ENCODE measurements at places on chromosomes 6 and 20.

DNA sequence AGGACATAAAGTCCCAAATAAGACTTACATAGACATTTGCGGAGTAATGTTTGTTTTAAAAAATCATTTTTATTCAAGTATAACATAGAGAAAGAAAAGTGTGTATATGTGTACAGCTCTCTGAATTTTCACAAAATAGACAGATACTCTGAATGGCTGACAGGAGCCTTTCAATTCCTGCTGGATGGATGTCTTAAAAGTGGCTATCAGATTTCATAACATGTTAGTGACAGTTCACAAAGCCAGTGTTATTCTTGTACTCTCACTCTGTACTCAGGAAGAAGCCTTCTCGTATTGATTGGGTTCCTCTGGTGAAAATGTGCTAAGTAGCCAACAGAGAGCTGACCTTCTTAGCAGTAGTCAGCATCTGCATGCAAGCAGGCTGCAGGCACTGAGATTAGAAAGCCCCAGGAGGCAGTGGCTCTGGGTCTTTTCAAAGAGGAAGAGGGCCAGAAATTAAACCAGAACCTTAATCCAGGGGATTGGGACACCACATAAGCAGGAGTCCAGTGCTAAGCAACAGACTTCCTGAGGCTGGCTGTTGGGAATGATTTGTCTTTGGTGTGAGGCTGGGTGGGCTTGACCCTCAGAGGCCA, 19.7 kb downstream of the SLC17A4 start:
- no peak for DNase-seq

GRCh38 chr20:45052698-45053429, 48.1 kb downstream of the KCNS1 start:
- DNase-seq = peak; percentile 75

DNA sequence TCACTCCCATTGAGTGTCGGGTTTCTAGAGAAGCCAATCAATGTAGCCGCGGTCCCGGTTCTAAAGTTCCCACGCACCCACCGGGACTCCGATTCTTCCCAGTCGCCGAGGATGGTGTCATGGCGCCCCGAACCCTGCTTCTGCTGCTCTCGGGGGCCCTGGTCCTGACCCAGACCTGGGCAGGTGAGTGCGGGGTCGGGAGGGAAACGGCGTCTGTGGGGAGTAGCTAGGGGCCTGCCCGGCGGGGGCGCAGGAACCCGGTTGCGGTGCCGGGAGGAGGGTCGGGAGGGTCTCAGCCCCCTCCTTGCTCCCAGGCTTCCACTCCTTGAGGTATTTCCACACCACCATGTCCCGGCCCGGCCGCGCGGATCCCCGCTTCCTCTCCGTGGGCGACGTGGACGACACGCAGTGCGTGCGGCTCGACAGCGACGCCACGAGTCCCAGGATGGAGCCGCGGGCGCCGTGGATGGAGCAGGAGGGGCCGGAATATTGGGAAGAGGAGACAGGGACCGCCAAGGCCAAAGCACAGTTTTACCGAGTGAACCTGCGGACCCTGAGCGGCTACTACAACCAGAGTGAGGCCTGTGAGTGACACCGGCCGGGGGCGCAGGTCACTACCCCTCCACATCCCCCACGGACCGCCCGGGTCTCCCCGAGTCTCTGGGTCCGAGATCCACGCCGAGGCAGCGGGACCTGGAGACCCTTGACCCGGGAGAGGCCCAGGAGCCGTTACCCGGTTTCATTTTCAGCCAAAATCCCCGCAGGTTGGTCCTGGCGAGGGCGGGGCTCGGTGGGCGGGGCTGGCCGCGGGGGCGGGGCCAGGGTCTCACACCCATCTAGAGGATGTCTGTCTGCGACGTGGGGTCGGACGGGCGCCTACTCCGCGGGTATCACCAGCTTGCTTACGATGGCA, 35.2 kb upstream of the HLA-G start:
- DNase-seq = no peak

GRCh38 chr20:258963-259362, 1.4 kb downstream of the DEFB132 start:
- DNase-seq = peak; percentile 27

DNA sequence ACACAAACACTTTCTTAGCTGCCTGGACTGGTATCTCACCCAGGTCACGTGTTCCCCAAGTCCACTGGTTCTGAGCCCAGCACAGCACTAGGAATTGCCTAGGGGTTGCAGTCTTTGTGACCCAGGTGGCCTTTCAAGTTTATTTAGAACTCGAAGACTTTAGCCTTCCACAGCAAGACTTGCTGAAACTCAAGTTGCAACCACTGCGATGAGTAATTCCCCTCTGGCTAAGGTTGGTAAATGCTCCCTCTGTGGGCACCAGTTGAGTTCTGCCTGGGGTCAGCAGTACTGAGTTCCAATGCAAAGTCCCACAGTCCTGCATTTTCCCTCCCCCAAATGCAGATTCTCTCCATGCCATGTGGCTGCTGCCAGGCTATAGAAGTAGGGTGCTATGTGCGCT, 77.6 kb upstream of the MOCS1 start:
- no peak for DNase-seq

- DNase-seq = no peak
Observed at GRCh38 chr6:102300350-102300749, 906.8 kb downstream of the GRIK2 start.

DNA sequence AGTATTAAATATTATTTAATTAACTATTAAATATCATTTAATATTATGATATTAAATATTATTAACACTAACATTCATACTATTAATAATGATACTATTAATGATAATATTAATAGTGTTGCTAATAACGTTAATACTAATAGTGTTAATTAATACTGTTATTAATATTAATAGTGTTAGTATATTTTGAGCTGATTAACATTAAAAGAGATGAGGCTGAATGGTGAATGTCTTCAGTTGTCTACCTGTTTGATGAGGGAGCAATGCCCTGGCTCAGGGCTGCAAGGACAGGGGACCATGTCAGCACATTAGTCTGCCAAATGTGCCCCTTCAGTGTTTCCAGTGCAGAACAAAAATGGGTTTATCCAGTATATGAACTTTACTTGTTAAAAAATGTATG, 96.6 kb upstream of the PLEKHG1 start:
- no peak for DNase-seq

GRCh38 chr20:8334641-8335040, 202.6 kb downstream of the PLCB1 start:
- no peak for DNase-seq

- DNase-seq = no peak
Observed at GRCh38 chr20:20289331-20289730, 78.6 kb upstream of the INSM1 start.

- peak; percentile 41 for DNase-seq
Observed at GRCh38 chr6:132937466-132937906, 123.1 kb downstream of the RPS12 start.

DNA sequence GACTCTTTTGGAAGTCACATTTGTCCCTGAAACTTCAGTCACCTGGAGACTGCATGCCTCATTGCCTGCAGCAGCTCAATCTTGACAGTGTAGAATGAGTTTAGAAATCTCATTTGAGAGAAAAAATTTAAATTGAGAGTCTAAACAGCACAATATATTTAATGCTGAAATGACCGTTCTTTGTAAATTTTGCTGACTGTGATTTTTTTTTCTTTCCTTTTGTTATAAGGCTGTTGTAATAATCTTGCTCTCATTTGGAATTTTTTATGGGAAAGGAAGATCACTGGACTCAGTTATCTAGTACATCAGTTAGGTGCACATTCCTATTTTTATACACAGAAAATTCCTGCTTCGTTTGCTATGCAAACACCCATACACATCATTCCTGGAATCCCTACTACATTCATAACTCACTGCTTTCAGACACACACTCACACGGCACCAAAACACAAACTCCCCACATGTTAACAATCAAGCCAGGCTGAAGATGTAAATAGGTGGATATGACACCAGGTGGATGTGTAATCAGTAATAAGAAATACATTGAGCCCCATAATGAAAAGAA, 43.8 kb downstream of the PTCHD4 start:
- DNase-seq = no peak

DNA sequence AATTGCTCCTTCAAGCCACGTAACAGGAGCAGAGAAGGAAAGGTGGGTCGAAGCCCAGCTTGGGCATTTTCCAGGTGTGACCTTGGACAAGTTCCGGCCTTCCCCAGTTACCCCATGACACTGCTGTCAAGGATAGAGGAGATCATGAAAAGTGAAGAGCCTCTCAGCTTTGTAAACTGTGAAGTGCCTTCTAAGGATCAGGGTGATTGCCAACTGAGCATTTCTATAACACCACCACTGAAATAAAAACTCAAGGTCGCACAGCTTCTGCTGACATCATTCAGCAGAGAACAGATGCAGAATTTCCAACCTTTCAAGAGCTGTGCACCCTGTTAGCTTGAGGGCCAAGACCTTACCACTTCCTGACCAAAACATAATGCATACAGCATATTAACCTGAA, 24.0 kb upstream of the ZMYND8 start:
- no peak for DNase-seq

GRCh38 chr6:119205911-119206618, 127.6 kb upstream of the FAM184A start:
- no peak for DNase-seq

GRCh38 chr6:112439010-112439409, 91.9 kb downstream of the RFPL4B start:
- no peak for DNase-seq

DNA sequence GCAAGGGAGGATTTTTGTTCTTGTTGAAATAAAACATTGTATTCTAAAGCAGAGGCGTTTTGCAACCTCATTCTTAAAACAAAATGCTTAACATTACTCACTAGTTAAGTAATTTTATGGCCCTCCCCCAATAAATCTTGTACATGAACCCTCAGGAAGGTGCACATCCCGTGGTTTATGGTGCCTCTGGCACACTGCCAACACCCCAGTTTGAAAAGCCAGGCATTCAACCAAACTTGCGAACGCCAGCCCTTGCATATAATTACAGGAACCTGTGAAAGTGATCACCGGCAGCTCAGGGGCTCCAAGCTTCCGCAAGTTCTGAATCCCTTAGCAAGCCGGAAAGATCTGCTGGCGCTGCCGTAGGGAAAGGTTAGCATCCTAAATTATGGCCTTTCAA, 1109.0 kb upstream of the FLRT3 start:
- DNase-seq = no peak

- DNase-seq = no peak
Observed at GRCh38 chr20:17955302-17955701, 13.3 kb downstream of the SNX5 start.

DNA sequence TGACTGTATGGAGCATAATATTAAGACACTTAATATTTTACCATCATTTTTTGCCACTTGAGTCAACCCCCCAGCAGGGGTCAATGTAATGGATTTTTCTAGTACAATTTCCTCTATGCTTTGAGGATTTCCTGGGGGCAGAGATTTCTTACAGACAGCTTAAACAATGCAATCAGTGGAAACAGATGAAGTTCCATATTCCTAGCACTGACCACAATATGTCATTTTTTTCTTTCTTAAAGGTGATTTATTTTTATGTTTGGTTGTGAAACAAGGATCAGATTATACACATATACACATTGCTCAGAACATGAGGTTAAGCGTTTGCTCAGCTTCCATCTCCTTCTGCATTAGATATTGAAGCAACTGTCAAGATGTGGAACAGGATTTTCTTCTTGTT, 82.0 kb upstream of the ID4 start:
- DNase-seq = no peak

GRCh38 chr6:53945765-53946407, 151.1 kb downstream of the LRRC1 start:
- DNase-seq = no peak

DNA sequence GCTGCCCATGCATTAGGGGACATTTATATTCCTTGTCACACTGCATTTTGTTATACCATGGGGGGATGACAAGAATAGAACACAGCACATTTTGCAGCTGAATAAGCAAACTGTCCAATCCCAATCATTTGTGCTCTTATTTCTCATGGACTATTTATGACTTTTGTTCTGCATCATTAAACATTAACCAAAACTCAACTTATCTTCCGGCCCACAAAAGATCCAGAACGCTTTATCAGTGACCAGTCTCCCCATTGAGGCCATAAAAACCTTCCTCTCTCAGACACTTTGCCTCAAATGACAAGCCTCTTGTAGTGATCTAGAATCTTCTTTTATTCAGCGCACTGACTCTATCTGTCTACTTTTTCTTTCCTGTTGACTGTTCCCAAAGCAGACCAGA, 28.4 kb upstream of the FOXQ1 start:
- DNase-seq = no peak

- DNase-seq = peak; percentile 6
Observed at GRCh38 chr6:27237089-27237803, 10.3 kb upstream of the PRSS16 start.

- DNase-seq = no peak
Observed at GRCh38 chr6:114785235-114786127, 442.7 kb upstream of the HS3ST5 start.

- DNase-seq = no peak
Observed at GRCh38 chr6:37432590-37432915, 468 bp upstream of the CMTR1 start.

DNA sequence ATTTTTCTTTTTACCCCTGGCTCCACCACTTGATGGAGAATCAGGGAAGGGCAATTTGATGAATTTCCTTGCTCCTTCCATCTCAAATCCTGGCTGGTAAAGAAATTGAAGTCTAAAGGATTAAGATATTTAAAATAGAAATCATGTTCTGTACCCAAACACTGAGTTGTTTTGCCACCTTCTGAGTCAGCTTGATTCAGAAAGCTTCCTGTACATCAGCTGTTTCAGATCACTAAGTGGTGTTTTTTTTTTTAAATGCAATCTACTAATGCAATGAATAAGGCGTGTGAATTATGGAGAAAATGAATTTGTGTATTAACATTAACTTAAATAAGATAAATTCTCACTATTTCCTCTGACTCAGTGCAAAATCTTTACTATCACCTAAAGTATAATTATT, 11.5 kb upstream of the POPDC3 start:
- DNase-seq = no peak

- no peak for DNase-seq
Observed at GRCh38 chr6:47766445-47766844, 15.4 kb upstream of the OPN5 start.

- no peak for DNase-seq
Observed at GRCh38 chr6:132359886-132360285, 41.4 kb downstream of the MOXD1 start.

GRCh38 chr6:131687022-131687421, 14.2 kb downstream of the OR2A4 start:
- no peak for DNase-seq

GRCh38 chr20:2042400-2042799, 48.5 kb upstream of the PDYN start:
- DNase-seq = no peak

DNA sequence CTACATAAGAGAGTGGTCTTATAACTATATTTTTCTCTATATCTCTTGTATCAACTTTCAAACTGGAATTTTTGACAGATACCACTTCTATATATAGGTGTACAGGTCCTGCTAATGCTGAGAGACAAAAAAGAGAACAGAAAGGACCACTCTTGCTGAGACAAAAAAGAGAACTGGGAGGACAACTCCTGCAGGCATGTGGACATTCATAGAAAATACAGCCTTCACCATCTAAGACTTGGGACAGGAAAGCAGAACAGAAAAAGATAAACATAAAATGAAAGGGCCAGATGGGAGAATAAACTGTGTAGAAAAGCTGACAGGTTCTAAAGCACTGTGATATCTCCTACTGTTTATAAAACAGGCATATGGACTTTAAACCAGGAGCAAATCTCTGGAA, 541.0 kb upstream of the ADGRB3 start:
- peak; percentile 63 for DNase-seq
